ENCODE measurements at places on chromosomes 7 and 10.

GRCh38 chr7:78769481-78770101, 683.9 kb downstream of the MAGI2 start:
- H3K36me3 ChIP-seq: no peaks in the 10 kb centered on the region
- DNase-seq: no peak

- no peak overlapping the region for H3K4me3 ChIP-seq
- DNase-seq: no peak
- no peak overlapping the region for H3K27ac ChIP-seq
- no peaks in the 10 kb centered on the region for H3K27me3 ChIP-seq
- no peaks in the 10 kb centered on the region for H3K36me3 ChIP-seq
Observed at GRCh38 chr7:128443831-128444600, 11.7 kb upstream of the HILPDA start.

DNA sequence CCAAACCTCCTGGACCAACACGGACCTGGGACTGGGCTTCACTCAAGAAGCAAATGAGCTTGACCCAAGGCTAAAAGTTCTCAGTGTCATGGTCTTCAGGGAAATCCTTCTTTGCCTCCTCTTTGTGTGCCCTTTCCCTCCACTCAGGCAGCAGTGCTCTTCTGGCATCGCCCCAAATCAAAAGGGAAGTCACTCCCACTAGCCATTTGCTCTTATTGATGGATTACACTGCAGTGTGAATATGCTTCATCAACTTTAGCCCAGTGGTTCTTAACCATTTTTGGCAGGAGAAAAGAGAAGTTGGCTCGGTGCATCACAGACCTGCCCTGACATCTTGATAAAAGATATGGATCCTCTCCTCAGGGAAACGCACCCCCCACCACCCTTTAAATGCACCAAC, 19.2 kb upstream of the IKZF1 start:
- no peaks in the 10 kb centered on the region for H3K27me3 ChIP-seq
- H3K27ac ChIP-seq: no peak overlapping the region
- no peaks in the 10 kb centered on the region for H3K36me3 ChIP-seq
- H3K4me3 ChIP-seq: no peak overlapping the region
- peaks cover 11% of the 10 kb centered on the region for H3K4me1 ChIP-seq

- no peaks in the 10 kb centered on the region for H3K36me3 ChIP-seq
- H3K4me3 ChIP-seq: peak overlapping the region; percentile 56
- H3K4me1 ChIP-seq: peaks cover 12% of the 10 kb centered on the region
- peak; percentile 63 for DNase-seq
Observed at GRCh38 chr10:44385696-44386441, 972 bp upstream of the CXCL12 start.

GRCh38 chr7:137628216-137628615, 218.6 kb downstream of the DGKI start:
- H3K27ac ChIP-seq: no peak overlapping the region
- H3K27me3 ChIP-seq: peaks cover 10% of the 10 kb centered on the region
- DNase-seq: no peak
- no peak overlapping the region for H3K4me3 ChIP-seq
- no peaks in the 10 kb centered on the region for H3K4me1 ChIP-seq

DNA sequence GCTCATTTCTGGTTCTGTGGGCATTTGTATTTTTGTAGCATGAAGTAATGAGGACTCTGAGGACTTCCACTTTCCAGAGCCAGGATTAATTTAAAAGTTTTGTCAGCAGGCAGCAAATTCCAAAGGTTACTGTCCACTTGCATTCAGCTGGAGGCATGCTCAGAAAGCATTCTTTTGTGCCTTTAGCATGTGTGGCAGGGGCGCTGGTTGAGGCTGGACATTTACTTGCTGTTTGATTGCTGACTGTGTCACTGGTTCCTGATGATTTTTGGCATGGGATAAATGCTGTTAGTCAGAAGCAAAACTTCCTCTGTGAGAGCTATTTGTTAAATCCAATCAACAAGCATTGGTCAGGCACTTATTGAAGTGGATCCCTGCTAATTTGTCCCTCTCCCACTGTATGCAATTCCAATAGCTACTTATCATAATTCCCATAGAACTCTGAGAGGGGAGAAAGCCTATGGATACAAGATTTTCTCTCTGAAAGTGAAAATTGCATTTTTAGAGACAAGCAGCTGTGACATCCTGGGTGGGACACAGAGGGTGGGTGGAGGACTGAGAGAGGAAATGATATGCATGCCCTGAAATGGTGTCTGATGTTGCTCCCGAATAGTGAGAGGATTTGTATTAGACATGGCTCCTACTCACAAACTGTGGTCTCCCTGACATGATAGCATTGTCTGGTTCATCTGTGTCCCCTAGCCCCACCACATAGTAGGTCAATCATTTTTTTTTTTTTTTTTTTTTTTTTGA, 161.2 kb upstream of the WDR11 start:
- DNase-seq: no peak
- H3K27ac ChIP-seq: no peak overlapping the region
- H3K36me3 ChIP-seq: no peaks in the 10 kb centered on the region
- H3K27me3 ChIP-seq: no peaks in the 10 kb centered on the region
- H3K4me1 ChIP-seq: no peaks in the 10 kb centered on the region

DNA sequence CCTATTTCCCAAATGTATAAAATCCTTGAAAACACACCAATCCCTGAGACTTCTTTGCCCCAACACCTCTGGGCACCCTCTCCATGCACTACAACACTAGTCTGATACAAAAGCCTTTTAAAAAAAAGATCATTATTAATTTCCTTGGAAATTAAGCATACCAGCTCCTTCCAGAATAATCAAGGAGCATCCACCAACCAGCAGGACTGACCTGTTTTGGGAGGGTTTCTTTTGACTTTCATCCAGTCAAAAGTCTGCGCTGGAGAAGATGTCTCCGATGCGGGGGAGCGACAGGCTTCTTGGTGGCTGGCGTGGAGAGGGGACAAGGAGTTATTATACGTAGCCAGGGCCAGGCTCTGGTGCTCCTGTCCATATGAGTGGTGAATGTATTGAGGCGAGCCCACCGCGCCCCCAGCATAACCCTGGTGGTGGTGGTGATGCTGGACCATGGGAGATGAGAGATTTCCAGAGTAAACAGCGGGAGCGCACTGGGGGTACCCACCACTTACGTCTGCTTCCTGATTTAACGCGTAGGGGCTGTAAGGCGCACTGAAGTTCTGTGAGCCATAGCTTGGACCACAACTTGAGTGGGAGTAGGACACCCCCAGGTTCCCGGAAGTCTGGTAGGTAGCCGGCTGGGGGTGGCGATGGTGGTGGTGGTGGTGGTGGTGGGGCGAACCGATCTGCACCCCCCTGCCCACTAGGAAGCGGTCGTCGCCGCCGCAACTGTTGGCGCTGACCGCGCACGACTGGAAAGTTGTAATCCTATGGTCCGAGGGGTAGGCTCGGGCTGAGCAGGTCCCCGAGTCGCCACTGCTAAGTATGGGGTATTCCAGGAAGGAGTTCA, 527 bp downstream of the HOXA1 start:
- no peaks in the 10 kb centered on the region for H3K36me3 ChIP-seq
- peak overlapping the region; percentile 91 for H3K4me3 ChIP-seq
- no peak overlapping the region for H3K27ac ChIP-seq
- no peak for DNase-seq
- peaks cover 4% of the 10 kb centered on the region for H3K27me3 ChIP-seq

DNA sequence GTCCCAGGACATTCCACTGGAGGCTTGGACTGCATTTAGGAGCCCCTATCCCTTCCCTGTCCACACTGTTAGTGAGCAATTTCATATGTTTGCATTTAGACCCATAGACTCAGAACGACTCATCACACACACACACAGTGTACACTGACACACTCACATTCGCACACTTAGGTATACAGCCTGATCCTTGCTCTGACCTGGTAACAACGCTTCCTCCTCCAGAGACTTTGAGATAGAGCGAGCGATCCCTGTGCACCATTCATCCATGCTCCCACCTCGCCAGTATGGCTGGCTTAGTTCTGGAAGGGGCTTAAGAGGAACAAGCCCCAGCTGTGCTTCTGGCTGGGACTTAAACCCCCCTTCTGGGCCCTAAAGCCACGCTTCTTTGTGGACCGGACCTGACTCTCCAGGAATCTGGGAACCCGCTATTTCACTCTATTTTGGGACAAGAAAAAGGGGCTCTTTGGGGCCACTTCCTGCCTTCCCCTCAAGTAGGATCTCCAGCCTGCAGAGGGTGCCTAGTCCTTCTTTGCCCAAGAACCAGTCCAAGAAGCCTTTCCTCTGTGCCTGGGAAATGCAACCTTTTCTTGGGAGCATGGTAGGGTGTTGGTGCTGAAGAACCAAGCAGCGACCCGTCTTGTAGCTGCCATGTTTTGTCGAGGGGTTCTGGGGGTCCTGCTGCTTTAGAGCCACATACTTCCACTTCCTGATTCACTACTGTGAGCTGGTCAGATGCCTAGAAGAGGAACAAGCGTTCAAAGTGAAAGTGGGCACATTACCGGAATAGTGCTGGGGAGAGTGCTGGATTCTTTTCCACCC, 1.1 kb upstream of the HOXA13 start:
- H3K27me3 ChIP-seq: peaks cover 96% of the 10 kb centered on the region
- no peaks in the 10 kb centered on the region for H3K36me3 ChIP-seq
- no peak overlapping the region for H3K27ac ChIP-seq
- H3K4me1 ChIP-seq: peaks cover 24% of the 10 kb centered on the region
- DNase-seq: no peak

DNA sequence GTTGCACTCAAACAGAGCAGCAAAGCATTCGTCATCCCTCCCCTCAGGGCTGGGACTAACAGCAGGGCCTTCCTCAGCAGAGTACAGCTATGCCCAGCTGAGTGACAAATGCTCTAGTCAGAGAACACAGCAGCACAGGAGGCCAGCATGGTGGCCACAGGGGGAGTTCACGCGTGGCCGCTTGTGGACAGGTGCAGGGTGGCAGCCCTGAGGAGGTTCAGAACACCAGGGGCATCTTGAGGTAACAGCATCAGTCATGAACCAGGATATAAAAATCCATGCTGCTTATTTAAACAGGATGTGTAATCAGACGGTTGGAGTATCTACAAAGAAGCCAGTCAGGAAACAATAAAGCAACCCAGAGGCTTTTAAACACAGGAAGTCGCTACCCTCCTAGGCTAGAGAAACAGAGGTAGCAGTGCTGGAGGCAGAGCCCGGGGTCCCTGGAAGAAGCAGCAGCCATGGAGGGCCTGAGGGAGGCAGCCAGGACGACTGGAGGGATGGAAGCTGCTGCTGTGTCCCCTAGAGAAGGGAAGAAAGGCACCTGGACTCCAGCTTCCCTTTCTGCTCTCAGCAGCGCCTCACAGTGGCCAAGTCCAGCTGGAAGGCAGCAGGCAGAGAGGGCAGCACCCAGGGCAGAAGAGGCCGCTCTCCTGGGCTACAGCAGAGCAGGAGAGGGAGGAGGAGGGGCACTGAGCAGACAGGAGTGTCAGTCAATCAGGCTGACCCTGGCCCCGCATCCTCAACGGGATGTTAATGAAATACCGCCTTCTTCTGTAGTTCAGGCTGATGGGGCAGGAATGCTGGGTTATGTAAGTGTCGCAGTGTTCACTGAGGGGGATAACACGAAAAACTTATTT, 70.8 kb upstream of the UCN3 start:
- H3K27ac ChIP-seq: peak overlapping the region; percentile 36
- H3K4me3 ChIP-seq: no peak overlapping the region
- no peaks in the 10 kb centered on the region for H3K36me3 ChIP-seq
- H3K4me1 ChIP-seq: peaks cover 17% of the 10 kb centered on the region

GRCh38 chr7:81533426-81533825, 236.4 kb downstream of the HGF start:
- no peaks in the 10 kb centered on the region for H3K36me3 ChIP-seq
- no peaks in the 10 kb centered on the region for H3K27me3 ChIP-seq
- no peak for DNase-seq
- no peak overlapping the region for H3K27ac ChIP-seq
- no peaks in the 10 kb centered on the region for H3K4me1 ChIP-seq
- no peak overlapping the region for H3K4me3 ChIP-seq

- H3K27me3 ChIP-seq: no peaks in the 10 kb centered on the region
- no peak overlapping the region for H3K4me3 ChIP-seq
- H3K36me3 ChIP-seq: no peaks in the 10 kb centered on the region
Observed at GRCh38 chr7:45400680-45401079, 173.5 kb upstream of the ADCY1 start.

DNA sequence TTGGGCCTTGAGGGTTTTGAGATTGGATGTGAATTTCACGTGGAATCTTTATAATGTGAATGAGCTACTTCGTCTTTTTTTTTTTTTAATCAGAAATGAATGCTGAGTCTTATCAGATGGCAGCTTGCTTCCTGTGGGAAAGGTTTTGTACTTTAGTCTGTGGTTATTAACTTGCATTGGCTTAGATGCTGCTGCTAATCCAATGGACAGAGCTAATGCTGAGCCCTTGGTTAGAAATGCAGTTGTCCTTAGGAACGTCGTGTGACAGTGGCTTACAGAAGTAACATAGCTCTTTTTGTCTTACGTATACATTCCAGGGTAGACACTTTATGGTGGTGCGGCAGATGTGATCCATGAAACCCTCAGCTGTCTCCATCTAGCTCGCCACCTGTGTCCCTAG, 32.8 kb downstream of the ADCY1 start:
- no peak overlapping the region for H3K4me3 ChIP-seq
- no peak overlapping the region for H3K27ac ChIP-seq
- H3K36me3 ChIP-seq: no peaks in the 10 kb centered on the region
- DNase-seq: no peak
- H3K4me1 ChIP-seq: no peaks in the 10 kb centered on the region
- no peaks in the 10 kb centered on the region for H3K27me3 ChIP-seq

DNA sequence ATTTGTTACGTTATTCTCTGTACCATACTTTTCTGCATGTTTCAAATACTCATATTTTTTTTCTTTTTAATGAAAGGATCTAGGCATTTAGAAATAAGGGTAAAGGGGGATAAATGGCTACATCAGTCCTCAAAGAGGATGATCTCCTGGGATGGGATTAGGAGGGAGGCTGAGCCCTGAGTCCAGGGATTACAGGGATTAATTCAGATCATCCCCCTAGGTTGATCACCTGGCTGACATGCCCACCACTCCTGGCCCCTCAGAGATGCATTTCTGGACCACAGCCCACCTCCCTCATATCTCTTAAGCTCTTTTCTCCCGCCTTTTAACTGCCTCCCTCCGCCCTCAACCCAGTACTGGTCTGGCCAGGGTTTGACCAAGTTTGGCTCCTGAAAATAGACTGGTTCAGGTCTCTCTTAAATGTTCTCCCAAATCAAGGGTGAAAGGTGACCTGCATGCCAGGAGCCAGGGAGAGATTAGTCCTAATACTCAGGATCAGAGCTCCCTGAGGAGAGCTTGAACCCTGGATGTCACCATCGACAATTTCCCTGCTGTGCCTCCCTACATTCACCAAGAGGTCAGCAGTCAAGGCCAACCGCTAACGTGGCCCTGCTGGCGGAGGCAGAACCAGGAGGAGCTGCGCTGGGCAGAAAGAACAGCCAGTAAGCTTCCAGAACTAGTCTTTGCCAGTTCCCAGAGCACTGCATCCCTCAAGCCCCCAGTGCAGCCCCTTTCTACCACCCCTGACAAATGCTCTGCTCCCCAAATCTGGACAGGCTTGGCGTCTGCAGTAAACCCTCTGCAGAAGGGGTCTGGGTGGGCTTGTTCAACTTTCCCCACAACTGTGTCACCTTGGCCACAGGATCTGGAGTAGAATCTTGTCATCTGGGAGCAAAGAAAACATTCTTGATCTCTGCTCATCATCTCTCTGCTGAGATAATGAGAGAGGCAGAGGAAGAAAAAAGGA, 3.0 kb upstream of the CCDC136 start:
- no peaks in the 10 kb centered on the region for H3K36me3 ChIP-seq
- DNase-seq: no peak

Data from upper lobe of right lung (tissue), 1 donor.